CD8-positive, alpha-beta T cell (primary cell): ENCODE measurements at places on chromosomes 7 and 10. TPM values are rescaled to one million over a fixed set of nuclear protein-coding genes. Genes with fewer than 3 reads are reported as not detected.
A peak's percentile ranks its signal among the peaks of the same experiment; 100 is the strongest.

The VAX1 gene
- not detected for total RNA-seq

DNA sequence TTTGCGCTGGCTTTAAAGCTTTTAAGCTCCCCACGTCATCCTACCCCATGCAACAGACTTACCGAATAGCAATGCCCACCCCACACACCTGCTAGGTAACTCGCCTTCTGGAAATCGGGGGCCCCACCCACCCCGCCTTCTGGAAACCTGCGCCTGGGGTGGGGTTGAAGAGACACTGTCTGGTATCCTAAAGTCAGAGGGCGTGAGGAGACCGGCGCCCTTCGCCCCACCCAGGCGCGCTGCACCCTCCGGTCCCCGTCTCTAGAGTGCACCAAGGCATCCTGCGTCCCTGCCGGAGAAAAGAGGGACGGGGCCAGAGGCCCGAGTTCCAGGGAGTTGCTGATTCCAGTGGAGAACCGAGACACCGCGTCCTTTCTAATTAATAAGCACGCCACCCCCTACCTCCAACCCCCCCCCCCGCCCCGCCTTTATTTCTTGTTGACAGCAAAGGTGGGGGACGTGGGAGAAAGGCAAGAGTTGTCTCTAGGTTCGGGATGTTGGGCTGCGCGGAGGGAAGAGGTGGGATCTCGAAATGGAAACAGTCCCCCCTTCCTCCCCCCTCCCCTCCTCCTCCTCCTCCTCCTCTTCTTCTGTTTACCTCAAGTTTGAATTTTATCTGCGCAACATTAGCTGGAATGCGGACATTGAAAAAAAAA, 220.9 kb upstream of the MKLN1 start:
- peak; percentile 36 for DNase-seq

GRCh38 chr10:91115618-91116390, 104.7 kb upstream of the PCGF5 start:
- DNase-seq: no peak

The ADAM12 gene
- total RNA-seq: 1.9 TPM

The PNPLA8 gene
- 98.6 TPM for total RNA-seq

- no peak for DNase-seq
Observed at GRCh38 chr7:147012666-147013065, 896.1 kb downstream of the CNTNAP2 start.

The SRRM3 gene
- not detected for total RNA-seq

The DYDC2 gene
- not detected for total RNA-seq

The AZGP1 gene
- total RNA-seq: not detected

DNA sequence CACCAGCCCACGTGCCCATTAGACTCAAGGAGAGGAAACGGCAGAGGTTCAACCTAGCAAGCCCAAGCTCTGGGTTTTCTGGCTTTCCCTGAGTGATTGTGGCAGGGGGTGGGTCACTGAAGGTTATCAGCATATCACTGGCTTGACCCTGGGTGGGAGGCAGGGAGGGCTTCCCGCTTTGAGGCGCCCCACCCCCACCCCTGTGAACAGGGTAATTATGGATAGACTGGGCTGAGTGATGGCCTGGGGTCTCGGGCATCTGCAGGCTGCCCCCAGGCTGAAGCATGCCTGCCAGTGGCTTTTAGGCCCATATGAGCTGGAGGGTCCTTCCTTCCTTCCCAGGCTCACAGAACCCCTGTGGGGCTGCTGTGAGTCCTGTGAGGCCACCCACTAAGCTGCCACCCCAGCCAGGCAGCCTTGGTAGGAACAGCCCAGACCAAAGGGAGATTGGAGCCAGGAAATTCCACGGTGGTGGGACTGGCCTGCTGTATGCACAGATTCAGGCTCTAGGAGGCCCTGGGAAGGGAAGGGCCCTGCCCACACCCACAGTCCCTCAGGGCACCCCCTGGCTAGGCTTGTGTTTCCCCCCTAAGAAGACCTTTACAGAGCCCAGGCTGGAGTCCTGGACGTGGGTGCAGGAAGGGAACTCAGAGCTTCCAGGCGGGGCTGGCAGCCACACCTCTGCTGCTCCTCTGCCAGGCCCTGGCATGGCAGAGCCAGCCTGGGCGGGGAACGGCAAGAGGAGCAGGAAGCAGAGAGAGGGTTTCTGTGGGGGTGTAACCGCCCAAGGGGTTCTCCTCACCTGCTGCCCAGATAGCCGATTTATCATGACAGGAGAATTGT, 33.1 kb downstream of the GPRIN2 start:
- DNase-seq: no peak

The PTCD1 gene
- 4.5 TPM for total RNA-seq

The GPR15LG gene
- not detected for total RNA-seq

DNA sequence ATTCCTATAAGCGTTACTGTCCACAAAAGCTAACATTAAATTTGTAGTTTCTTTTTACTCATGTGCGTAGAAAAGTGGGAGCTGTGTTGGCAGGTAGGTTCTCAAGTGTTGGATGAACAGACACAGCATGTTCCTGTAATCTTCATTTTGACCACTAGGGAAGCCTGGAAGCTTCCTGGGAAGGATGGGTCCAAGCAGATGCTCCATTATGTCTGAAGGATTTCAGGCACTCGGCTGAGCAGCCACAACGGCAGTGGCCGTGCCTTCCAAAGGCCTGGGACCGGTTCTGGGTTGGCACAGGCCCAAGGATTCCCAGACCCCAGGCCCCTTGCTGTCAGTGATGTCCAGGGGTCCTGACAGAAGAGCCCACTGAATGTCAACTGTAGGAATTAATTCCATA, 386.3 kb downstream of the TNS3 start:
- DNase-seq: no peak

The MPP7 gene
- total RNA-seq: 23.1 TPM

DNA sequence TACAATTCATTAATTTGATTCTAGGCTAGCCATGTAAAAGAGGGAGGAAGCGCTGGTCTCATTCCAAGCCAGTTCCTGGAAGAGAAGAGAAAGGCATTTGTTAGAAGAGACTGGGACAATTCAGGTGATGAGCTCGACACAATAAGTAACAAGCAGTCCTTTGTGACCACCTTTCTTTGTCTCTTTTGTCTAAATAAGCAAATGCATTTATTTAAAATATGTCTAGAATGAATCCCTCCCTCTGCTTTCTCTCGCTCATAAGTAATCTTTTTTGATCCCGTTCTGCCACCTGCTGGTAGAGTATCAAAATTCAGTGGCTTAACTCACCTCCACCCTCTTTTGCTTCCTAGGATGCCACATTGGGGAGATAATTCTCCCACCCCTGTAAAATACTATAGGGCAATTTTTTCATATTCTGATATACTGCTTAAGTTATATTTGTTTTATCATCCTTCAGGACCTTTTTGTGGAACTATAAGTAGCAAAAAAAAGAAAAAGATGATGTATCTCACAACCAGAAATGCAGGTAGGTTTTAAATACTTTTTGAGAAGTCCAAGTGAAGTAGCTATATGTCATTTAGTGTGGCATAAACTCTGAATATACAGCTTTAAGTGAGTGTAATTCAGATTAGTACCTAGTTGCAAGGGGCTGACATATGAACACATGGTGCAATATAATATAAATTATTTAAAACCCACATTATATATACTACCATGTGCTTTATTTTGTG, 91.5 kb downstream of the GSDME start:
- peak; percentile 40 for DNase-seq
